Endothelial cell (in vitro differentiated cells): ENCODE measurements at places on chromosomes 5 and 9.

DNA sequence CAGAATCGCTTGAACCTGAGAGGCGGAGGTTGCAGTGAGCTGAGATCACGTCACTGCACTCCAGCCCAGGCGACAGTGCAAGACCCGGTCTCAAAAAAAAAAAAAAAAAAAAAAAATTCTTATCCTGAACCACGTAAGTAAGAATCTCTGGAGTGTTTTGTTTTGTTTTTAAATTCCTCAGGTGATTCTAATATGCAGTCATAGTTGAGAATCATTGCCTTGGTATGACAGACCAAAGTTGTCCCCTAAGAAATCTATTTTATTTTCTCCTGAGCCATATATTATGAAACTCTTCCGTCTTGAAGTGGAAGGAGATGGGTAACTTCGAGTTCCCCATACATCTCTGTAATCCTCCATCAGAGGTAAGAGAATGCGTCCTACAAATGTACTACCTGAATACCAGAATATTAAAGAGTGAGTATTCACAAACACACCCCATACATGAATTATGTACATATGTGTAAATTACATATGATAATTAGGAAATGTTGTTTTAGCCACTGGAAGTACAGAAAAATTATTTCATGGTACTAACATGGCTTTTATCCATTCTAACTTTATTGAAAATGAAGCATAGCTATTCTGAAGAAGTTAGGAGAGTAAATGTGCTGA lies 26.7 kb upstream of the SVEP1 start:
- DNase-seq, result no peak

DNA sequence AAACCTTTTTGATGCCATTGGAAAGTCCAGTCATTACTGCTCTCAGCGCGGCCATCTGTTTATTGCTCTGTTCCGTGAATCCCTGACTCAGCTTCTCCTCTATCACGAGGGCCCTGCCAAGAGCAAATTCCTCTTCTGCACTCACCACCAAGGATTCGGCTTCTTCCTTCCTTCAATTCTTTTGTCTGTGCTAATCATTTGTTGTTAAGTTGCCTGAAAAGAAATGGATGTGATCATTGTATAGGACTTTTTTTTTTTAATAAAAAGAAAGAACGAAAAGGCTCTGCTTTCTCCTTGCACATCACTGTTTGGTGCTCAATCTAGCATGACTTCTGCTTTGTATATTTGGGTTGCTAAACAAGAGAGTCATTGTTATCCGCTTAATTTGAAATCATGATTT lies 128.7 kb upstream of the PIK3R1 start:
- no peak for DNase-seq

- no peak for DNase-seq
Observed at GRCh38 chr5:401146-402034, 41.6 kb upstream of the EXOC3 start.

GRCh38 chr5:33379757-33380156 lies 61.0 kb upstream of the TARS1 start:
- DNase-seq, result peak; percentile 31

- DNase-seq, result no peak
Observed at GRCh38 chr9:122042056-122042455, 51.1 kb downstream of the TTLL11 start.

- DNase-seq, result no peak
Observed at GRCh38 chr9:125844611-125845010, 97.4 kb downstream of the PBX3 start.

- DNase-seq, result no peak
Observed at GRCh38 chr5:133035224-133035623, 8.9 kb upstream of the ZCCHC10 start.

GRCh38 chr9:97900738-97901565 lies 21.3 kb downstream of the TRMO start:
- peak; percentile 23 for DNase-seq

DNA sequence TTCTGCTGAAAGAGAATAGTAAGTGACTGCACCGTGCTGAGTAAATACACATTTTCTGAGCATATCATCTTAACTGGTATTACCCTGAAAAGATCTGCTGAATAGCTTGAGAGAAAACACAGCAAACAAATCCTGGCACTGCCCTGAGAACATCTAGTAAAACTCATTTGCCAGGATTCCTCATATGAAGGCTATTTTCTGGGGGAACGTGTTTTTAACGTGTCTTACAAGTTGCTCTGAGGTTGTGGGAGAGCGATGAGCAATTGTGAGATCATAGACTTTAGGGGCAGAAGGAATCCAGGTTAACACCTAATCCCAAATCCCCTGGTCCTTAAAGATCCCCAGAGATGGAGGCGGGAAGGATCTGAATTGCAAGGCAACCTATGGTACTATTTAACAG lies 331.9 kb upstream of the RFX3 start:
- DNase-seq, result no peak

DNA sequence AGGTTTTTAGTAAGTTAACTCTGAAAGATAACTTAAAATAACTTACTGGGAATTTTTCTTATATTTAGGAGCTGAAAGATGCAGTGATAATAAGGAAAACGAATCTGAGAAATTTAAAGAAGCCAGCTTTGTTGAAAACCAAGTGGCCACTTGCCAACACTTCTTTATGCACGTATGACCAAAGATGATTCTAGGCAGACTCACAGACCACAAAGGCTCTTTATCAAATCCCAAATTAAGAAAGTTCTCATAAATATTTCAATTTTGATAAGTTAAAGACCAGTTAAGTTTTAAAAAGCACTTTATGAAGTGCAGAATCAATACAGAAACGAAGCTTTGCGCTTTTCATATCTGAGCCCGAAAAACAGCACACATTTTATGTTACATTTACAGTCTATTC lies 1.5 kb downstream of the AFF4 start:
- DNase-seq, result no peak

GRCh38 chr5:41925555-41925951 lies 472 bp downstream of the FBXO4 start:
- peak; percentile 15 for DNase-seq

- no peak for DNase-seq
Observed at GRCh38 chr5:92421942-92422341, 1038.8 kb upstream of the ARRDC3 start.

DNA sequence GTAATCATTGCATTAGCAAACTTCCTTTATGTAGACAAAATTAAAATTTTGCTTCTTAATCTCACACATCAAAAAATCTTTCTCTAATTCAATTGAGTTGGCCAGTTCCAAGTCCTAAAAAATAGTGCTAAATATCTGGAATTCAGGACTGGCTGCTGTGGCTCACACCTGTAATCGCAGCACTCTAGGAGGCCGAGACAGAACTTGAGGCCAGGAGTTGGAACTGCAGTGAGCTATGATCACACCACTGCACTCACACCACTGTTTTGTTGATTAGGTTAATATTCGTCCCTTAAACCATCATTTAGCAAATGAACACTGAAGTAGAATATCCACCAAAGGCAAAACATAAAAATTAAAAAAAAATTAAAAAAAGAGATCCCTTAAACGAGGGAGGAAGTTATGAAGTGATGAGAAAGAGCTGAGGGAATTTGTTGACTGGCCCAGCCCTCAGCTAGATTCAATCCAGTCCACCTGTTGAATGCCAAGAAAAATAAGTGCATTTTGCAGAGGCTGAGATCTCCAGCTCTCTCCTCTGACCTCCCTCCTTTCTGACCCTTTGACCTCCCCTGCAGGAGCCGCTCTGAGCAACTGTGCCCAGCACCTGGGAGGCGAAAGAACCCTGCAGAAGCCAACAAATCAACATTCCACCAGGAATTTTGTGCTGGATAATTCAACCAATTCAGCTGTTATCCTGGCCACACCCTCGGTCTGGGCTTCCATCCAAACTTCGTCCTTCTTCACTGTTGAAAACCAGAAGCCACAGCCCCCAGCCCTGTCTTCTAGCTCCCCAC lies 96.8 kb downstream of the OR2K2 start:
- no peak for DNase-seq

GRCh38 chr5:176810081-176810597 lies at the start of gene UNC5A:
Gene UNC5A (plus strand): TSS chr5:176810559. CDS start chr5:176810751, 192 bp downstream.
- DNase-seq, result peak; percentile 80

DNA sequence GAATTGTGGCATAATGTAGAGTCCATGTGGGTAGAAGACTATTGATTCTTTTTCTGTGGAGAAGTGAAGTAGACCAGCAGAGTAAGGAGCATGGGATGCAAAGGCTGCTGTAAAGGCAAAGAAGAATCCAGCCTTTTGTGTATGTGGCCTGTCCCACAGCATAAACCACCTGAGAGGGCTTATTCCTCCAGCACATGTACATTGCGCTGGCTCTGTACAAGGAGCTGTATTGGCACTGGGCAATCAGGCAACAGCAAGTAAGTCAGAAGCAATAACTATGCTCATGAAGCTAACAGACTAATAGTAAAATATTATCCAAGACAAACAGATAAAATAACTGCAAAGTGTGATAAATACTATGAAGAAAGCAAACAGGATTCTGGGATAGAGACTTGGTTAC lies 86.2 kb downstream of the LURAP1L start:
- no peak for DNase-seq

GRCh38 chr5:150261231-150261630 lies 28.3 kb downstream of the CAMK2A start:
- no peak for DNase-seq

- no peak for DNase-seq
Observed at GRCh38 chr9:81622471-81623255, 66.7 kb downstream of the TLE1 start.
